CD4-positive, alpha-beta T cell treated with Interferon gamma for 1 hour (primary cell): ENCODE measurements at places on chromosomes 11 and 22.

GRCh38 chr11:118797510-118797909 lies 6.5 kb upstream of the DDX6 start:
- no peak for DNase-seq

DNA sequence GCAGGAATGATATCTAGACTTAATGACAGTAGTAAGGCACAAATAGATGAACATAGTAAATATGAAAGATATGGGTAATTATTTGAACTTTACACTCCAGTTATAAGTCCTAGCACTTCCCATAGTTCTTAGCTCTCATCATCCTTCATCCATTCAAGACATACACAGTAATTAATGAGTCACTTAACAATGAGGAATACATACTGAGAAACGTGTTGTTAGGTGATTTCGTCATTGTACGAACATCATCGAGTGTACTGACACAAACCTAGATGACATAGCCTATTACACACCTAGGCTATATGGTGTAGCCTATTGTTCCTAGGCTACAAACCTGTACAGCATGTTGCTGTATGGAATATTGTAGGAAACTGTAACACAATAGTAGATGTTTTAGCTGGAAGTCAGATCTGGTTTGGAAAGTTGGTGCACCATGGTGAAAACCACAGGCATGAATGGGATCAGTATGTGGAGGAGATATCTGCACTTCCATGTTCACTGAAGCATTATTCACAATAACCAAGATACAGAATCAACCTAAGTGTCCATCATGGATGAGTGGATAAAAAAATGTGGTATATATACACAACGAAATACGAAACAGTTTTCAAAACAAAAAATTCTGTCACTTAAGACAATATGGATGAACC lies 229.9 kb upstream of the PITPNB start:
- no peak for DNase-seq

- no peak for DNase-seq
Measured at GRCh38 chr22:24994070-24994763, 41.7 kb downstream of the KIAA1671 start.

GRCh38 chr11:45530776-45531175 lies 134.6 kb downstream of the CHST1 start:
- DNase-seq: no peak

GRCh38 chr22:39434243-39434653 lies 22.6 kb upstream of the MGAT3 start:
- no peak for DNase-seq

DNA sequence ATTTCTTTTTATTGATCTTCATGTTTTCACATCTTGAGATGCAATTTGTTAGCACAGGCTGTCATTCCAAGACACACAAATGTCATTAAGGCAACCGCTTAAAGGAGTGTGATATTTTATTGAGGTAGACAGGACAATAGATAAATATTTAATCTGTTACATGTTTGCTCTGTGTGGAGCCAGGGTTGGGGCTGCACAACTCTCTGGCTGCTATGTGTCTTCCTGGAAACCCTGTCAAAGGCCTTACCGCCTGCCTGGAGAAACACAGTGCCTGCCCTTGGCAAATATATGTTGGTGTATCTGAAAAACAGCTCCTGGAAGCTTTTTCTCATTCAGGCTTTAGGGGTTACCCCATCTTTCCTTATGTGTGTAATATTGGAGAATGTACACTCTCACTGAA lies 139.7 kb upstream of the TEAD1 start:
- no peak for DNase-seq

DNA sequence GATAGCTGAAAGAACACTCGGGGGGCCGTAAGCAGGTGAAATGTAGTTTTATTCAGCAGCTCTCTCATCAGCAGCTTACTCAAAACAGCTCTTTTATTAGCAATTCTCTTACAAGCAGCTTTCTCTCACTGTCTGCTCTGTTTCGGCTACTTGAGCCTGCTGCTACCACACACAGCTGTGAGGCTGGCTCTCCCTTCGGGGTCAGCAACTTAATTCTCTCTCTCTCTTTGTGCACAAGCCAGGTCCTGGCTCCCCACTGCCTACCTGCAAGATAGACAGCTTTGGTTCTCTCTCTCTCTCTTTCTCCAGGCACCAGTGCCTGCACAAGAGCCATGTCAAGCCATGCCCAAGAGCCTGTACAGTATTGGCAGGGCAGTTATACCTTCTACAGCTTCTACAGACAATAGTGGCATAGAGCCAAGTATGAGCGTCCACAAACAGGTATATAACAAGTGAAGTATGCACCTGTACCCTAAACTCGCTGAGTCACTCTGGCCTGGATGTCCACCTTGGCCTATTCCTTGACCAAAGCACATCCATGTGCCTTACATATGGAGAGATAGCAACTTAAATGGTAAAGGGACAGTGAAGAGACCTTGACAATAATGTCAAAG lies 110.8 kb downstream of the MTNR1B start:
- DNase-seq: no peak

DNA sequence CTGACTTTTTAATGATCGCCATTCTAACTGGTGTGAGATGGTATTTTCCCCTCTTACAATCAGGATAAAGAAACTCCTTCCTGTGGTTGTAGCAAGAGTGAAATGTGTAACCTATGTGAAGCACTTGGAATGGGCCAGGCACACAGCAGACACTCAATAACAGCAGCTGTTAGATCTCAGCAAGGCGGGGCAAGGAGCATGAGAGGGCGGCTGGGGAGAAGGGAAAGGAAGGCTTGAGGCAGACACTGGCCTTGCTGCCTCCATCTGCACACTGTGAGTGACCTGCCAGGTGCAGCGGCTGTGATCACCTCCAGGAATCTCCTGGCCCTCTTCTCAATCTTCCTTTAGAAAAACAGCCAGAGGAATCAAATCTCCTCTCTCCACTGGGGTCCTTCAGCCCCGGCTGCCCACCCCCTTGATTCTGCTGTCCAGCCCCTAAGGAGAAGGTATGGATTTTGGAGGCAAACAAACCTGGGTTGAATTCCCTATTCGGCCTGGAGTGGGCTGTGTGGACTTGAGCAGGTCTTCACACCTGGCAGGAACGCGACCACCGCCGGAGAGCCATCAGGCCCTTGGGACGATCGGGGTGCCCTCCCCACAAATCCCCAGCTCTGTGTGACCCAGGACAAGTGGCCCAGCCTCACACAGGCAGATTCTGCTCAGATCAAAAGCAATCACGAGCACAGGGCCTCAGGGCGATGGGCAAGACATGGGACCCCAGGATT lies 49.0 kb downstream of the RPUSD4 start:
- DNase-seq: no peak

DNA sequence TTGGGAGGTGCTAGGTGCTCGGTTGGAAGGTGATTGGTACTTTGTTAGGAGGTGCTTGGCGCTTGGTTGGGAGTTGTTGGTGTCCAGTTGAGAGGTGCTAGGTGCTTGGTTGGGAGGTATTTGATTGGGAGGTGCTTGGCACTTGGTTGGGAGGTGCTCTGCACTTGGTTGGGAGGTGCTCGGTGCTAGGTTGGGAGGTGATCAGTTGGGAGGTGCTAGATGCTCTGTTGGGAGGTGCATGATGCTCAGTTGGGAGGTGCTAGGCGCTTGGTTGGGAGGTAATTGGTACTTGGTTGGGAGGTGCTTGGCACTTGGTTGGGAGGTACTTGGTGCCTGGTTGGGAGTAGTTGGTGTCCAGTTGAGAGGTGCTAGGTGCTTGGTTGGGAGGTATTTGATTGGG lies 40.2 kb downstream of the LRP5 start:
- DNase-seq: no peak

- DNase-seq: no peak
Measured at GRCh38 chr22:45877651-45878050, 99.3 kb downstream of the WNT7B start.

- DNase-seq: no peak
Measured at GRCh38 chr11:22432291-22433093, 94.3 kb downstream of the SLC17A6 start.

DNA sequence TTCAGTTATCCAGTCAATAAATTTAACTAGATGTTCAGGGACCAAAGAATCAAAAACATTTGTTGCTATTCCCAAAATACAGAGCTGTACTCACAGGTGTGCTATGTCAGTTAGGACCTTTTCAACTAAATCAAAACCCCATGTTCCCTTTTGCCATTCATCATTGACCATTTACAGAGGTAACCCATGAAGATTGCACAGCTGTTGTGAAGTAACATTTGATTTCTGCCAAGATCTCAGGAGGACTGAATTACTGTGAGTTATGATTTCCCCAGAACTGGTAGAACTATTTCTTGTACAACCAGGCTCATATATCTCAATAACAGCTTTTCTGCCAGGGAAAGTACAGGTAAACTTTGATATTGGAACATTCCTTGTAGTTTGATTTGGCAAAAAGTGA lies 131.1 kb upstream of the FIBIN start:
- DNase-seq: no peak

DNA sequence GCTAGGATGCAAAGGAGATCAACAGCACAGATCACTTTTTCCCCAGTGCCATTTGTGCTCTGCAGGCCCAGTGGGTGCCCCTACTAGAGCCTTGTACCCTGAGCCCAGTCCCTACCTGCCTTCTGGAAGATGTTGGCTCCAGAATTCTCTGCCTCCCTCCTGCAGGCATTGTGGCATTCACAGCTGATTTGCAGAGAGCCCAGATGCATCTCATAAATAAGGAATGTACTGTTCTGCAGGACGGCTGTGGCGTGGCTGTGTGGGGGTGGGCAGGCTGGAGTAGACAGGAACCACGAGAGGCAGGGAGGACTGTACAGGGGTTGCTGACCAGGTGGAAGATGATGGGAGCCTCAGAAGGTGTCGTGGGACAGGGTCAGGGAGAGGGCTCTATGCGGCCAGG lies 11.2 kb upstream of the MIAT start:
- no peak for DNase-seq

DNA sequence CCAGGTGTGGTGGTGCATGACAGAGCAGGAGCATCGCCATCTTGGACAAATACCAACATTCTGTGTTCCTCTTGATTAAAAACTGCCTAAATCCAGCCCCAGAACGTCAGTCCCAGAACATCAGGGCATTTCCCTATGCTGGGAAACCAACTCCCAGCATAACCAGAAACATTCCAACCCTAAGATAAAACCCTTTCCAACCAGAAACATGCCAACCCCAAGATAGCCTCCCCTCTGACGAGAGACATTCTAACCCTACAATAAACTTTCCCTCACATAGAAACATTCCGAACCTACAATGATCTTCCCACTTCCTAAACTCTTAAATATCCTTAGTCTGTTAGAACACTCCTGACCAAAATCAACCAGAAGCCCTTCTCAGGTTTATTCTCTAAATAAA lies 11.6 kb downstream of the PLAAT4 start:
- DNase-seq: no peak

DNA sequence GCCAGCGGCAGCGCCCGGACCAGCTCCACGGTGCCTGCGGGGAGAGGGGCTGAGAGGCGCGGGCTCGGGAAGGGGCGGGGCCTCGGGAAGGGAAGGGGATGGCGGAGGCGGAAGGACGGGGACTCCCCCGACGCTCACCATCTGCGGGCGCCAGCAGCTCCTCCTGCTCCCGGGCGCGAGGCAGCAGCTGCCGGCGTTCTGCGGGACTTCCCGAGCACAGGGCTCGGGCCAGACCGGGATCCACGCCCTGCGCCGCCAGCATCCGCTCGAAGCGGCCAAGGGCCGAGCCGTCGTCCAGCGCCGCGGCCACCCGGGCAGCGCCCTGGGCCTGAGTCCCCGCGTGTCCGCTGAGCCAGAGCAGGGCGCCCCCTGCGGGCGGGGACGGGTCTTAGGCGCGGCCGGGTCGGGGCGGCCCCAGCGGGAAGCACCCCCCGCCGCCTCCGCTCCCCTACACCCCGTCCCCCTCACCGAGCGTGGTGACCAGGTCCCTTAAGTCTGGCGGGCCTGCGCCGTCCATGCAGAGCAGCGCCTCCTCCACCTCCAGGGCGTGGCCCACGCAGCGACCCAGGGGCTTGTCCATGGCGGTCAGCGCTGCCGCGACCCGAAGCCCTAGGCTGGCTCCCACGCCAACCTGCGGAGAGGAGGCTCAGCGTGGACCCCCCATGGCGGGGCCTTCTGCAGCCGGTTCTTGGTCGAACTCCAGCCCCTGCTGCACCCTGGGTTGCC lies 873 bp upstream of the SCO2 start:
- peak; percentile 86 for DNase-seq

GRCh38 chr11:47004595-47005033 lies 68.1 kb downstream of the CSTPP1 start:
- DNase-seq: no peak

DNA sequence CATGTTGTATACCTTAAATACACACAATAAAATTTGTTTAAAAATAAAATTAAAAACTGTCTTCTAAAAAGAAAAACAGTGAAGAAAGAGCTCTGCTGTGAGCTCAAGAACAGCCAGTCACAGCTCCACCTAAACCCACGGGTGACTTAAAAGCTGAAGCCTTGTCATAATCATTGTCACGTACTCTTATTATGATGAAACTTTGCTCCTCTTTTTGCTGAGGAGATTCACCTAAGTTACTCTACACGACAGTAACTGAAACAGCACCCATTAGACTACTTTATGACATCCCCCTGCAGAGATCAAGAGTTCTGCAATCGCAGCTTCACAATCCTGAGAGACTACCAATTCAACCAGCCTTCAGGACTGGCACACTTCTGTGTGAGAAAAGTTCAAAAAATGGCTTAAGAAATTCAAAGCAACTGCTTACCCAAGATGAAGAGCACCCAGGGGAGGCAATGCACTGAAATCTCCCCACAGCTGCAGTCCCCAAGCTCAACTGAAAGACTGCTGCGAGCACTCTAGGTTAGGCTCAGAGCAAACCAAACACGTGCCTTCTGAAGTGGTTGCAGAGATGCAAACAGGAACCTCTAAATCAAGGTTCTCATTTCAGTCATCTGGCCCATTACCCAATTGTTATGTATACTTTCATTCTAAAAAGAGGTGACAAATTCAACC lies at the start of gene JAML:
JAML (minus strand) TSS at position 501 of the 678 bp plus-strand sequence. CDS start 10,145 bp downstream, outside the sequence.
- DNase-seq: peak; percentile 61

GRCh38 chr22:50169181-50169759 lies 1.3 kb upstream of the PANX2 start:
- no peak for DNase-seq

DNA sequence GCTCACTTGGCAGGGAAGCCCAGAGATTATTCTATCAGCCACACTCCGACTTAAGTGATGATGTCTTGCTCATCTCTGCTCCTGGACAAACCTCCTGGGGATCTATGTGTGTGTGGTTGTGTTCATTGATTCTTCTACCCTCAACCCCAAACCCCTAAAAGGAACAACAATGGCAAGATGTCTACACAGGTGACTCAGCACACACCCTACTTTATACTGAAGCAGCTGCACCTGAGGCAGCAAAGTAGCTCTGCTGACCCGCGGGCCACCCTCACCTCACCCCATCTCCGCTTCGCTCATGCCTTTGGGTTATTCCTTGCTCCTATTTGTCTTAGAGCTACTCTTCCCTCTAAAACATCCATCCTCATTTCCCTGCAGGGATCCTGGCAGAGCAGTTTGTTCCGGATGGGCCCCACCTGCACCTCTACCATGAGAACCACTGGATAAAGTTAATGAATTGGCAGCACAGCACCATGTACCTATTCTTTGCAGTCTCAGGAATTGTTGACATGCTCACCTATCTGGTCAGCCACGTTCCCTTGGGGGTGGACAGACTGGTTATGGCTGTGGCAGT lies 38.7 kb downstream of the TMEM45B start:
- DNase-seq: no peak
